Activated CD8-positive, alpha-beta T cell treated with anti-CD3 and anti-CD28 coated beads, Interleukin-2, amount 10 ng/mL, durations not matched to agents 7 days and 5 days (primary cell): ENCODE measurements at places on chromosomes 6 and 20.

- no peak for DNase-seq
These were observed 366.2 kb upstream of the BTBD3 start for GRCh38 chr20:11551479-11551878.

DNA sequence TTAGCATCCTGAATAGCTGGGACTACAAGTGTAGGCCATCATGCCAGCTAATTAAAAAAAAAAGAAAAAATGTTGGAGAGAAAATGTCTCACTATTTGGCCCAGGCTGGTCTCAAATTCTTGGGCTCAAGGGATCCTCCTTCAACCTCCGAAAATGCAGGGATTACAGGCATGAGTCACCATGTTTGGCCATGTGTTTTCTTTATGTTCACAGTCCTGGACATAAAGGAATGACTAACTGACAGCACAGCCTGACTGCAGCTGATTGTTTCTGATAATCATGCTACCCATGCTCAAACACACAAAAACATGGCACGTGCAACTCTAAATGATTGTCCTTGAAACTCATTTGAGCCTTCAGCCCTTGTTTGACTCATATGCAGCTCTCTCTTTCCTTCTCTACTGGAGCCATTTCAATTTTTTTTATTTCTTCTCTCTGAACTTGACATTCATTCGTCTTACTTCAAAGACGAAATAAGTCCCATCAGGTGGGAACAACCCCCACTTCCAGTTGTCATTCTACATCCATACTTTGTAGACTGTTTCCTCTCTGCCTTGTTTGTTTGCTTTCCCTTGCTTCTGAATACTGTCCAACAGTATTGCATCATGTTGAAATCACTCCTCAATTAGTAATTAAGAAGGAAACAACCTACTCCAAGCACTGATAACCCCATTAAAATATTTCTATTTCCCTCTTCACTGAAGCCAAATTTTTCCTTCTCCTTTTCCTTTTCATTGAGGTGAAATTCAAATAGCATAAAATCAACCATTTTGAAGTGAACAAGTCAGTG is 413.0 kb downstream of the BMP2 start:
- no peak for DNase-seq

GRCh38 chr6:159433550-159433949 is 259.5 kb downstream of the SOD2 start:
- no peak for DNase-seq

- peak; percentile 69 for DNase-seq
These were observed at the start of gene EPM2A for GRCh38 chr6:145735356-145736165. Gene EPM2A (minus strand): TSS chr6:145735520. CDS start chr6:145735498, 22 bp downstream.

- no peak for DNase-seq
These were observed 641.6 kb downstream of the HACE1 start for GRCh38 chr6:104218116-104218515.

GRCh38 chr6:101302593-101302992 is 90.9 kb upstream of the GRIK2 start:
- DNase-seq, result no peak

DNA sequence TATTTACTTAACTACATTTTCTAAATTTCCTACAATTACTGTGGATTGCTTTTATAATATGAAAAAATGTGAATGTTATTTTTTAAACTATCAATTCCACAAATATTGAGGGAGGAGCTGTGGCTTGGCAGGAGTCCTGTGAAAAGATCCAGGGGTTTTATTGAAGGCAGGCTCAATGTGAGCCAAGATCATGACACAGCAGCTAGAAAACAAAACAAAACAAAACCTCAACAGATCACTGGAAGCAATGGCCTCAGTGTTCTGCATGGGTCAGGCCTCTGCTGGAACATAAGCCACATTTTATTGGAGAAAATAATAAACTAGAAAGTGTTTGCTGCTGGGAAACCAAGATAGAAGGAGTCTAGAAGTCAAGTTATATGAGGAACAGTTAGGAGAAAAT is 19.4 kb upstream of the RCAN2 start:
- no peak for DNase-seq

- no peak for DNase-seq
These were observed 162.0 kb upstream of the LAMA2 start for GRCh38 chr6:128720891-128721290.

GRCh38 chr20:16929756-16930155 is 181.6 kb downstream of the OTOR start:
- DNase-seq, result no peak

GRCh38 chr20:63857764-63858392 is 3.4 kb upstream of the ABHD16B start:
- no peak for DNase-seq

GRCh38 chr20:15265581-15266309 is 928.3 kb upstream of the FLRT3 start:
- no peak for DNase-seq

- DNase-seq, result no peak
These were observed 11.9 kb downstream of the MDFI start for GRCh38 chr6:41650120-41650519.

DNA sequence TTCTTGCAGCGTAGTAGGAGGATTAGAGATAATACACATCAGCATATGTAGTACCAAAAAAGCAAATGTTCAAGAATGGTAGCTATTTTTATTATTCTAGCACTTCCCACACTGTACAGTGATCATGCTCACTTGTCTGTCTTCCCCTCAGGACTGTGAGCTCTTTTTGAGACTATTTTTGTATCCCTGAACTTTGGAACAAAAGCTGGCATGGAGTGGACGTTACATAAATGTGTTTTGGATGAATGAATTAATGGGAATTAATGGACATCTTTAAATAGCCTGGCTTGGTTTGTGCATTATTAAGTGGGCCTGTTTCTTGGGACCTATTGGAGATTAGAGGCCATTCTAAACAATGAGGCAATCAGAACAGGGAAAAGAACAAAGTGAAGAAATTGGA is 243.7 kb downstream of the CD83 start:
- DNase-seq, result no peak

GRCh38 chr6:154766288-154766687 is 33.1 kb downstream of the SCAF8 start:
- no peak for DNase-seq
